Large intestine (tissue), 12 donors: ENCODE measurements at places on chromosomes 5 and 9. TPM values are rescaled to one million over a fixed set of nuclear protein-coding genes. Genes with fewer than 3 reads are reported as not detected.
A peak's percentile ranks its signal among the peaks of the same experiment; 100 is the strongest.

DNA sequence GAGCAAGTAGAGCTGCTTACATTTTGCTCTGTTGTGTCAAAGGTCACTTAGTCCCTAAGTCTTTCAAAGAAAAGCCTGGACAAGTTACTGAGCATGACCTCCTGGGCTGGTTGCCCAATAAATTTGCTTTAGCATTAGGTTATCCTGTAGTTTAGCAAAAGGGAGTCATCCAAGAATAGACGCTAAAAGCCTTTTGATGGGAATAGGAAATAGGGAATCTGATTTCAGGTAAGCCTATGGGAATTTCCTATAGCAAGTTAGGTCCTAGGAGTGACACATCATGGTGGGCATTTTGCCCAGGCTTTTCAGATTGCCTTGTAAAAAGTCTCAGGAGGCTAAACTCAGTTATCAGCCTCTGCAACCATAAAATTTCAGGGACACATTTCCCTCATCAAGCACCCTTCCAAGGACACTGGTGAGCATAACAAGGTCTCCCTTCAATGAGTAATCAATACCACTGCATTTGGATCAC is 67.6 kb upstream of the RANBP3L start:
- no peaks in the 10 kb centered on the region for H3K4me1 ChIP-seq
- H3K36me3 ChIP-seq, result no peaks in the 10 kb centered on the region
- no peaks in the 10 kb centered on the region for H3K27me3 ChIP-seq
- H3K27ac ChIP-seq, result no peak overlapping the region
- no peak for DNase-seq

The ADAMTS6 gene
- polyA plus RNA-seq, result 2.3 TPM

- peaks cover 77% of the 10 kb centered on the region for H3K27me3 ChIP-seq
- H3K27ac ChIP-seq, result no peak overlapping the region
- H3K36me3 ChIP-seq, result no peaks in the 10 kb centered on the region
- H3K4me3 ChIP-seq, result no peak overlapping the region
These were observed 27.1 kb downstream of the IRX4 start for GRCh38 chr5:1855596-1855995.

GRCh38 chr5:7261049-7261448 is 134.9 kb upstream of the ADCY2 start:
- no peak overlapping the region for H3K4me3 ChIP-seq
- DNase-seq, result peak; percentile 58
- H3K36me3 ChIP-seq, result no peaks in the 10 kb centered on the region
- no peaks in the 10 kb centered on the region for H3K4me1 ChIP-seq

GRCh38 chr5:143041972-143042770 is 272.0 kb downstream of the ARHGAP26 start:
- peaks cover 27% of the 10 kb centered on the region for H3K36me3 ChIP-seq
- H3K4me1 ChIP-seq, result no peaks in the 10 kb centered on the region
- H3K27me3 ChIP-seq, result no peaks in the 10 kb centered on the region
- no peak overlapping the region for H3K27ac ChIP-seq

DNA sequence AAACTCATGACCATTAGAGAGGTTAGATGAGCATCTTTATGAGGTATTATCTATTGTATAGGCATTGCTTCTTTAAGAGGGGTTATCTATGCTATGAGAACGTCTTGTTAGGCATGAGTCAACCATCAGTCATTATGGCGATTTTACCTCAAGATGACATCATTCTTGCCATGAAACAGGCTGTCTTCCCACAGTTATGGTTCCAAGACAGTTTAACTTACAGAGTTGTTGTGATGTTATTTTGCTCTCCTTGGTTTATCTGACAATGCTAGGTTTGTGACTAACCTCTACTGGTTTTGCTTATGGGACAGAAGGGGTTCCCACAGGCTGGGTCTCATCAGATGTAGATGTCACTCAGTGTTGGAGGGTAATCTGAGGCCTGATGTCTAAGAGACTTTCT is 1864.7 kb upstream of the ACO1 start:
- DNase-seq, result no peak
- no peak overlapping the region for H3K4me3 ChIP-seq
- H3K4me1 ChIP-seq, result no peaks in the 10 kb centered on the region
- no peaks in the 10 kb centered on the region for H3K36me3 ChIP-seq
- H3K27me3 ChIP-seq, result no peaks in the 10 kb centered on the region
- H3K27ac ChIP-seq, result no peak overlapping the region

DNA sequence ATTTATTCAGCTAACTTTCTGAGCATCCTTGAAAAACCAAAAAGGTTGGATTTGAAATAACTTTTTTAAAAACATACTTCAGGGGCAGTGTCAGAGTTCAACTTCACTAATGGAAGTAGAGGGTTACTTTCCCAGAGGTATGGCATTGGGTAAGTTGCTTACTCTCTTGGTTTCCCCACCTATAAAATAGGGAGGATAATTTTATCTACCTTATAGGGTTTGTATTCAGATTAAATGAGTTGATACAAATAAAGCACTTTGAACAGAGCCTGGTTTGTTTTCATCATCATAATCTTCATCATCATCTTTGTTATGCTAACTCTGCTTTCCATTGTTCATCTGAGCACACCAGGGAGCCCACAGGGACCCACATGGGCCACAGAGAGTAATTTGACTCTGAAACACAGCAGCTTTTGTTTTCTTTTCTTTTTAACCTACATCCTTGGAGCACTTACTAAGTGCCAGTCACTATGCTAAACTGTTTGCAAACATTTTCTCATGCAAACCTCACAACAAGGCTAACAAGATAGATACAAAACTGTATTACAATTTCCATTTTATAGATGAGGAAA is 179.1 kb upstream of the SLC24A2 start:
- no peaks in the 10 kb centered on the region for H3K4me1 ChIP-seq
- no peak overlapping the region for H3K27ac ChIP-seq
- peaks cover 2% of the 10 kb centered on the region for H3K27me3 ChIP-seq
- H3K36me3 ChIP-seq, result no peaks in the 10 kb centered on the region
- DNase-seq, result no peak
- no peak overlapping the region for H3K4me3 ChIP-seq

DNA sequence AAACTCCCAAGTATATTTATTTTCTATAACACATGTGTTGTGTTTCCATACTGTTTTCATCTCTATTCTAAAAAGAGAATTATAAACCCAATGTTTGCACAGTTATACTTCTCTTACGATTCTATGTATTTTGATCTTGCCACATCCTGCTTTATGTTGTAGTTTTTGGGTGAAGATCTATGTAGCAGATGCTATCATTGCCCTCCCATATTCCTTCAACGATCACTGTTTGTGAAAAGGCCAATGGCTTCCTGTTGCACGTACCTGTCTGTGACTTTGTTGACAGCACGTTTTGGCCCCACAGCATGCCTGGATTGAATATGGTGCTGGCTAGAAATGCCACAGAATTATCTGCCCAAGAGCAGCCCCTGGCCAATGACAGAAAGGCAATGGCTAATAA is 254.5 kb upstream of the EFNA5 start:
- no peak overlapping the region for H3K27ac ChIP-seq
- H3K27me3 ChIP-seq, result no peaks in the 10 kb centered on the region
- no peak for DNase-seq
- no peaks in the 10 kb centered on the region for H3K4me1 ChIP-seq
- no peaks in the 10 kb centered on the region for H3K36me3 ChIP-seq
